Activated naive CD4-positive, alpha-beta T cell (primary cell): ENCODE measurements at places on chromosomes 3 and 15.

DNA sequence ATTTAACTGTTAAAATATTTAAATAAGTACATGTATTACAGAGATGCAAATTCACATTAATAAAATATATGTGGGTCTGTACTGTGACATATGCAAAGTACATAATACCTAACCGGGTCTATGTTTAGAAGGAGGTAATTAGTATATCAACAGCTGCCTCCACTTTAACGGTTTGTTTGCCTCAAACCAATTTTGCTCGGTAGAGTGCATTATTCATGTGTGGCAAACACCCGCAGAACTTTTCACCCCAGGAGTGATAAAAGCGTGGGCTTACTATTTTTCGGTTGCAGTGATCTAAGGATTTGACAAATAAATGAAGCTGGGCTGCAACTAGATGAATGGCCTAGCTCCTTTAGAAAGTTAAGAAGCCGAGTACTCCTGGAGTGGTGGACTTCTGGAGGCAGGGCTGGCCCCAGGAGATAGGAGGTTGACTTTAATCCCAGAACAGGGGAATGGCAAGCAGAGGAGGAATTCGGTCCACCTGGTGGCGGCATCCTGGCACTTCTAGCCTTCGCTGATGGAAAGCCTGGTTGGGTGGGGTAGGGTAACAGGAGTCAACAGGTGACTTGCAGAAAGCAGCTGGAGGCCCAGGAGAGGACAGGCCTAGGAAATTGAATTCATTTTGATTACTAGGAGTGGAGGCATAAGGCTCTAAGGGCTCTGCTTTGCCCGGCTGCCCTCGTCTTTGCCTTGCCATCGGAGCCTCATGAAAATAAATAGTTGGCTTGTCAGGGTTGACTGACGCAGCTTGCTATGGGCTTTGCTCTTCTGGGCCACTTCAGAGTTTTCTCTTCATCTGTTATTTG is 2.4 kb downstream of the SLCO3A1 start:
- DNase-seq: no peak

- DNase-seq: no peak
Observed at GRCh38 chr3:149886957-149887356, 73.9 kb downstream of the RNF13 start.

- no peak for DNase-seq
Observed at GRCh38 chr15:52243286-52243685, 52.1 kb upstream of the GNB5 start.

DNA sequence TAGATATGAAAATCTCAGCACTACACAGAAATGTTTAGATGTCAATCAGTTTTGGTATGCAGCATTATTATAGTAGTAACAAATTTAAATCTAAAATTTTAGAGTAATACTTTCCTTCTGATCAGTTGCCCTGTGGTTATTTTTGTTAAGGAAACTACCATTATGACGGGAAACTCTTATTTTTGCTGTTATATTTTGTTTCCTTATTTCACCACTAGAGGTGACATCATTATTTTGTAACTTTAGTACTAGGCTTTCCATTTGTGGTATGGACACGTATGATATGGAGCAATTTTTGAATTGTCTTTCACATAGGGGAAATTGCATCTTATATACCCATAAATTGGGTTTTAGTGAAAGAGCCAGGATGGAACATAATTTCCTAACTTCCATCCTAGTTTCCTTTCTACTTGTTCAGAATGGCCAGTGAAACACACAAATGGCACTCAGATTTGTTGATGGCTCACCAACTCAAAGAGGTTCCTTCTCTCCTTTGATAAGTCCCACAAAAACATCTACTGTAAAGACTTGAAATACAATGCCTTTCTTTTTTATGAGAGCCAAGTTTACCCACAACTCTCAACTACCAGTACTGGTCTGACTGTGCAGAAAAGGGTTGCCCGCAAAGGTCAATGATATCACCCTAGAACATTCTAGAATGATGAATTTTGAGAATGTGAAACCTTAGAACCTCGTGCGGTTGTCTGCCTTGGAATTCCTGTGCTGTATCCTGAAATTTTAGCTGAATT is 19.4 kb upstream of the PPP4R2 start:
- no peak for DNase-seq

- DNase-seq: no peak
Observed at GRCh38 chr15:37044915-37045648, 55.3 kb downstream of the MEIS2 start.

GRCh38 chr3:172203522-172204258 is 164.3 kb downstream of the FNDC3B start:
- DNase-seq: no peak

- no peak for DNase-seq
Observed at GRCh38 chr3:181637456-181637855, 74.3 kb upstream of the SOX2 start.

DNA sequence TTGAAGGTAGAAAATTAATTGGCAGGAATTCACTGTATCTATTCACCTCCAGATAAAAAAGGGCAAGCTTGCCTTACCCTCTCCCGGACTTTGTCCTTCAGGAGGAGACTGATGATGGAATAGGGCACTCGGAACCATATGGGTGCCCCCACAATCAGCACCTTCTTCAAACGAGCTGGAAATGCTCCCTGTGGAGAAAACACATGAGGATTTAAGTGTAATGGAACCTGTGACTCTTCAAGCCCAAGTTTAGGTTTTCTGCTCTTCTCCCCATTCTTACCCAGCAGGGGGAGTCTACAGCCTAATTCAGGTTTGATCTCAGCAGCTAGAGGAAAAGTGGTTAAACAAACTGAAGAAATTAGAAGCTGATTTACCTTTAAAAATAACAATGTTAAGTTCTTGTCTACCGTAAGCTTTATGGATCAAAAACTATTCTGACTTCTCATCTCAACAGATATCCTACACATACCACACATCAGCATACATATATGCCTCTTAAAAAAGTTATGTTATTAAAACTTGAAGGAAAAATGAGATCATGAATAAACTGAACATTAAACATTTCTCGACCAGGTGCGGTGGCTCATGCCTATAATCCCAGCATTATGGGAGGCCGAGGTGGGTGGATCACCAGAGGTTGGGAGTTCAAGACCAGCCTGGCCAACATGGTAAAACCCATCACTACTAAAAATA is 57.5 kb upstream of the SIN3A start:
- DNase-seq: no peak

- DNase-seq: no peak
Observed at GRCh38 chr15:52462806-52463360, 65.8 kb downstream of the MYO5A start.

DNA sequence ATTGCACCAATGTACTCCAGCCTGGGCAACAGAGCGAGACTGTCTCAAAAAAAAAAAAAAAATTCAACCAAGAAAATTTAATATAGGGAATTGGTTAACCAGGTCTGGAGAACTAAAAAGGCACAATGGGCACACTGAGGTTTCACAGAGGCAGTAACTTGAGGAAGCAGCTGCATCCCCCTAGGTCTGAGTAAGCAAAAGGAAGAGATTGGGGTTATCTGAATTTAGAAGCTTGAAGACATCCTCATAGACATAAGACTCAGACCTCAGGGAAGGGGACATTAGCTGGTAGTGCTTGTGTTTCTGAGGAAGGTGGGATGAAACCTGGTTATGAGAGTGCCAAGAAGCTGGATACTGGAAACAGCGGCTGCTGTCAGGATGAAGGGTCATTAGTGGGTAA is 50.1 kb upstream of the LEKR1 start:
- no peak for DNase-seq

- DNase-seq: no peak
Observed at GRCh38 chr3:71857956-71858355, 73.0 kb upstream of the PROK2 start.

GRCh38 chr3:134545818-134546217 is 60.0 kb downstream of the CEP63 start:
- no peak for DNase-seq

- no peak for DNase-seq
Observed at GRCh38 chr3:11600501-11601282, 43.0 kb downstream of the VGLL4 start.

GRCh38 chr15:34582461-34583371 is 735 bp downstream of the GOLGA8B start:
- DNase-seq: no peak

DNA sequence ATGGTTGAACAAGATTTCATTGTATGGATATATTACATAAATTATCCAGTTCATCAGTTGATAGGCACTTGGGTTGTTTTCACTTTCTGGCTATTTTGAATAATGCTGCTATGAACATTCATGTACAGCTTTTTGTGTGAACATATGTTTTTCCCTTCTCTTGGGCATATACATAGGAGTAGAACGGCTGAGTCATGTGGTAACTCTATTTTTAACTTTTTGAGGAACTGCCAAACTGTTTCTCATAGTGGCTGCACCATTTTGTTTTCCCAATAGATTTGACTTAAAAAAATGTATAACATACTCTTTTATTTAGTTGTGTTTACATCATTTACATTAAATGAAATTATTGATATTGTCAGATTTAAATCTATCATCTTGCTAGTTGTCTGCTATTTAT is 28.8 kb upstream of the RFX7 start:
- DNase-seq: no peak

GRCh38 chr15:47565949-47566348 is 151.4 kb upstream of the SEMA6D start:
- no peak for DNase-seq
